ENCODE measurements at places on chromosomes 11 and 22. TPM values are rescaled to one million over a fixed set of nuclear protein-coding genes. Genes with fewer than 3 reads are reported as not detected.

DNA sequence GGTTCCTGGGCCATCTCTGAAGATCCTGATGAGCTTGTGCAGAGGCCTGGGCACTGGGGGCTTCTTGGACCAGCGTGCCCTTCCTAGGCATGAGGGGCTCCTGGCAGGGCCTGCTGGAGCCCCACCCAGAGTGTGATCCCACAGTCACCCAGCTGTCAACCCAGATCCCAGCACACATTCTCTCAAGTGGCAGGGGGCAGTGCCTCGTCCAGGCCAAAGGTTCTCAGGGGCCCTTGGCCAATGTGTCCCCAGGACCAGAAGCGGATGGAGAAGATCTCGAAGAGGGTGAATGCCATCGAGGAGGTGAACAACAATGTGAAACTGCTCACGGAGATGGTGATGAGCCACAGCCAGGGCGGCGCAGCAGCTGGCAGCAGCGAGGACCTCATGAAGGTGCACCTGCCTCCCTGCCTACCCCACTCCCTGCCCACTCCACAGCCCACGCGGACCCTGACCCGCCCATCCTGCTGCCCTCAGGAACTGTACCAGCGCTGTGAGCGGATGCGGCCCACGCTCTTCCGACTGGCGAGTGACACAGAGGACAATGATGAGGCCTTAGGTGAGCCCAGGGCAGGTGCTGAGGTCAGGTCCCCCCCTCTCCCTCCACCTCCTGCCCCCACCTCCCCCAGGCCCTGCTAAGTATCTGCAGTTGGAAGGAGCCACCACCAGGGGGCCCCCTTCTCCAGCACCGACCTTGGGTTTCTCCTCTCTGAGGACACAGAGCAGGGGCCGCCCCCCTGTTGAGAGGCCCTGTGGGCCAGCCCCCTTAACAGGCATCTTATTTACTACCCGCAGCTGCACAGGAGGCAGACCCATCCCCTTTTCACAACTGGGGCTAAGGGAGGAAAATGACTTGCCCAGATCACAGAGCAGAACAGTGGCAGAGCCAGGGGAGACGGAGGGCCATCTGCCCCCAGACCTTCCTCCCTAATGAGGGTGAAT is 14.7 kb downstream of the GGA1 start:
- DNase-seq, result peak; percentile 50

DNA sequence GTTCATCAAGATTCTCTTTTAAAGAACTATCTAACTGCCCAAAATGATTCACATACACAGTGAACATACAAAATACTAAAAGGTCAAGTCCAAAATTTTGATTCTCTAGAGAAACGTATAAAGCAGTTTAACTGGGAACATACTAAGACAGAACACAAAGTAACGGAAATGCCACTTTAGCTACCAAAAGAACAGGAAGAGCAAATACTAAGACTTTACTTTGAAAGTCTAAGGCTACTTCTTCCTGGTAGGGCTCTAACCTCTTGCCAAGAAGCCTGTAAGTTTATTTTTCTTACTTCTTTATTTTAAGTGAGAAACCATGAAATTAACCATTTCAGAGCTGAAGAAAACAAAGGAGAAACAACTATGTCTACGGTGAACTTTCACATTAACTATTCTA is 6.2 kb downstream of the PICALM start:
- DNase-seq, result no peak

- no peak for DNase-seq
Observed at GRCh38 chr22:23524226-23524625, 55.9 kb downstream of the IGLL1 start.

DNA sequence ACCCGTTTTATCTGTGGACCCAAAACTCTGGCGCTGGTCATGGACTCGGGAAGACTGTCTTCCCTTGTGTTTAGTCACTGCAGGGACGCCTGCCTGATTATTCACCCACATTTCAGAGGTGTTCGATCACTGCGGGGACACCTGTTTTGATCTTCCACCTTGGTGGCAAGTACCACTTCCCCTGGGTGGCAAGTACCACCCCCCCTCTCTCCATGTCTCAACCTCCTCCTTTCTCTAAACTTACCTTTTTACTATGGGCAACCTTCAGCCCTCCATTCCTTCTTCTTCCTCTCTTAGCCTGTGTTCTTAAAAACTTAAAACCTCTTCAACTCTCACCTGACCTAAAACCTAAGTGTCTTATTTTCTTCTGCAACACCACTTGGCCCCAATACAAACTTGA is 1.9 kb upstream of the NDUFC2 start:
- no peak for DNase-seq

DNA sequence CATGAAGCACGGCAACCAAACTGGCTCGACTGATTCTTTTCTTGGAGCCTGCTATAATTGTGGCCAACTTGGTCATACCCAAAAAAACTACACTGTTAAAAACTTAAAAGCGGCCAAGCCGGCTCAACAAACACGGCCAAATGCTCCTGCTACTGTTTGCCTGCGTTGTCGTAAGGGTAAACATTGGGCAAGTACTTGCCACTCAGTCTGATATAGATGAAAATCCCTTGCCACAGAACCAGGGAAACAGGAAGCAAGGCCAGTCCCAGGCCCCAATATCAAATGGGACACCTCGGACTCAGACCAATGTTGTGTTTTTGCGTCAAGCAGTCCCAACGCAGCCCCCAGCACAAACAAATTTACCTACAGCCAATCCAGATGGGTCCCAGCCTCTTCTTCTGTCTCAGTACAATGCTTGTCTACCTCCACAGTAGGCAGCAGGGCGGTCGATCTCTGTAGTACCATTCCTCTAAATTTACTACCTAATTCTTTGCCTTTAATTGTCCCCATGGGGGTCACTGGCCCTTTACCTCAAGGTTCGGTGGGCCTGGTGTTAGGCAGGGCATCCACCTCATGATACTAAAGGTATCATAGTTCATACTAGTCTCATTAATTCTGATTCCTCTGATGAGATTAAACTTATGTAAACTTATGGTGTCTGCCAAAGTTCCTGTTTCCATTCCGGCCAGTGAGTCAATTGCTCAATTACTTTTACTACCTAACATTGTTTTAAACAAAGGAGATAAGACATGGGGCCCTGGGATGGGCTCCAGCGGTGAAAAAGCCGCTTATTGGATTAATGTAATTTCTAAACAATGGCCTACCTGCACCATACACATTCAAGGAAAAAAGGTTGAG is 3.7 kb upstream of the COMT start:
- peak; percentile 90 for DNase-seq

DNA sequence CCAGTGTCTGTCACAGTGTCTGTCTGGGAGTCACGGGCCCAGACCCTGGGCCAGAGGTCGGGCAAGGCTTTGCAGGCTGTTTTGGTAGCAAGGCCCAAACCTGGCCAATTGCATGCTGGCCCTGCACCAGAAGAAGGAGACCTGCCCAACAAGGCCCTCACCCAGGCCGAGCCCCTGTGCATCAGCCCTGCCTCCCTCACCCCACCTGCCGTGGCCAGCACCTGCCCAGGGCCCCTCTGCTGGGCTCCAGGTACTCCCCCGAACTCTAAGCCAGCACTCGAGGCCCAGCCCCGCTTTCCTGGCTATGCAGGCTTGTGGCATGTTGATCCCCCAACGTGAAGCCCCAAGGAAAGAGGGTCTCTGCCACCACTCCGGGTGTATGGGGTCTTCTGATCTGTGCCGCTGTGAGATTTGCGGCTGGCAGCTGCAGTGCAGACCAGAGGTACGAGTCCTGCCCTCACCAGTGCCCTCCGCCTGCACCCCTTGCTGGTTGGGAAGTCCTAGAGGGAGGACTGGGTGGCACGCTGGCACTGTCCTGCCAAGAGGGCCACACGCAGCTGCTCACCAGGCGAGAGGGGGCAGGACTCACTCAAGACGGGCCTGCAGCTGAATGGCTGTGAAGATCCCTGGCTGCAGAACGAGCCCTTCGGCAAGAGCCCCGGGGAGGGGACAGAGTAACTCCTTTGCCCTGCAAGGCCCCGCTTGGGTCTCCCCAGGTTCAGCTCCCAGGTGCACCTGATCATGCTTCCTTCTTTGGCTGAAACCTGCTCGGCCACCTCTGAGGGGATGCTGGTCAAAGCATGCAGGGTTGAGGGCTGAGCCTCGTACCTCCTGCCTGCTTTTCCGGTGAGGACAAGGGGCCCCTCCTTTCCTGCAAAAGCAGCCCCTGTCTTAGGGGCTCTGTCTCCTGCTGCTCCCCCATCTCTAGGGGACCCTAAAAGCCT is 6.7 kb upstream of the SEPTIN5 start:
- no peak for DNase-seq

DNA sequence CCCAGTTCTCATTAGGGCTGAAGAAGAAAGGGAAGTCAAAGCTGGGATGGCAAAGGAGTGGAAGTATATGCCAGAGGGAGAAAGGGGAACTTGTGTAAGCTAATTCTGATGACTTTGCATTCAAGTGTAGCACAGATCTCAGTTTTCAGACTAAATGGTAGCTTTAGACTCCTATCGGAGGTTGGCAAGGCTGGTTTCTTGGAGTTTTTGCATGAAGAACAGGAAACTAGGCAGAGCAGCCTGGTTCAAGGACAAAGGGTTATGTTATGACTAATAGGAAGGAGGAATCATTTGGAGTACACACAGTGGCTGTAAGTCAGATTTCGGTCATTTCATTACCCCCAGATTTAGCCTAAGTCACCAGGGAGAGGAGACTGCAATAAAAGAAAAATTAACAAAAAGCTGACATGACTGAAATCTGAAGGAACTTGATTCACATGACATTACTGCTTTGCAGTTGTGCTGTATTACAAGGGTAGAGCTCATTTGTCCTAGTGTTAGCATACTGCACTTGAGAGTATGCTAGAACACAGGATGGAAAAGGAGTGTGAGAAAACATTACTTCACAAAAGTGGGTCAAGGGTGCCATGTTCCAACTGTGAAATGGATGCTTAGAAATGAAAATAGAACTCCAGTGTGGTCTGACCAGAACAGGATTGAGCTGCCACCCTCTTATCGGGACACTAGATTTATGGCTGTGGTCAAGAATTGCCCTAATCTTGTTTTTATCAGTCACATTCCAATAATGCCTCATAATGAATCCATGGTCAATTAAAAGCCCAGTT is 23.6 kb downstream of the ADM start:
- DNase-seq, result no peak

GRCh38 chr22:41951898-41952474 is at the start of gene SMIM45:
Gene SMIM45, plus strand, starts transcription at chr22:41952150.
- no peak for DNase-seq

- no peak for DNase-seq
Observed at GRCh38 chr22:36505998-36506635, 723 bp downstream of the FOXRED2 start.

DNA sequence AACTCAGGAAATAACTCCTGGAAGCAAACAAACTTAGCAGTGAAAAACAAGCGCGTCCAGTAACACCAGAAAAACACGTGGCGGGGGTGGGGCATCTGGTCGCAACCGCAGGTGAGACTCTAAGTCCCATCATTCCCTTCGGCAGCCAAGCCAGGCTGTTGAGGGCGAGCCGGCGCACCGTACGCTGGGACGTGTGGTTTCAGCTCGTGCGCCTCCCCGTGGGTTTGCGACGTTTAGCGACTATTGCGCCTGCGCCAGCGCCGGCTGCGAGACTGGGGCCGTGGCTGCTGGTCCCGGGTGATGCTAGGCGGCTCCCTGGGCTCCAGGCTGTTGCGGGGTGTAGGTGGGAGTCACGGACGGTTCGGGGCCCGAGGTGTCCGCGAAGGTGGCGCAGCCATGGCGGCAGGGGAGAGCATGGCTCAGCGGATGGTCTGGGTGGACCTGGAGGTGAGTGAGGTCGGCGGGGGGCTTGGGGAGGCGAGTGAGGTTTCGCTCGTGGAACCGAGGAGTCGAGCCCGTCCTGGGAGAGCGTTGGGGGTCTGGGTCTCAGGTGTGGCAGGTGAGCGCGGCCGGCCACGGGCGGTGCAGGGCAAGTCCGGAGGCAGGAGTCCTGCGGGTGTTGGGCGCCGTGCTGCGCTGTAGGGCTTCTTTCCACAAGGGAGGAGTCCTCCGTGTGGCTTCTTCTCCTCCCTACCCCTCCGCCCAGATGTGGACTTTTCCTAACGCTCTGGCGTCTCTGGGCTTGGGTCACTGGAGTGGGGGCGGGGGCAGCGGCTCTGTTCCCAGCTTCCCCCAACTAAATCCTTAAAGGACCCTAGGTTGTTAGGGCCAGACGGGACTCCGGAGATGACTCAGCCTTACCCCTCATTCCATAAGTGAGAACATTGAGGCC is at the start of gene REXO2:
Gene REXO2 (plus strand): TSS at position 239 of the 892 bp plus-strand sequence. CDS start 62 bp downstream, at position 301.
- peak; percentile 90 for DNase-seq

GRCh38 chr22:37413546-37413945 is 13.7 kb downstream of the ELFN2 start:
- DNase-seq, result no peak

GRCh38 chr11:102378818-102379217 is 31.8 kb downstream of the BIRC2 start:
- no peak for DNase-seq

DNA sequence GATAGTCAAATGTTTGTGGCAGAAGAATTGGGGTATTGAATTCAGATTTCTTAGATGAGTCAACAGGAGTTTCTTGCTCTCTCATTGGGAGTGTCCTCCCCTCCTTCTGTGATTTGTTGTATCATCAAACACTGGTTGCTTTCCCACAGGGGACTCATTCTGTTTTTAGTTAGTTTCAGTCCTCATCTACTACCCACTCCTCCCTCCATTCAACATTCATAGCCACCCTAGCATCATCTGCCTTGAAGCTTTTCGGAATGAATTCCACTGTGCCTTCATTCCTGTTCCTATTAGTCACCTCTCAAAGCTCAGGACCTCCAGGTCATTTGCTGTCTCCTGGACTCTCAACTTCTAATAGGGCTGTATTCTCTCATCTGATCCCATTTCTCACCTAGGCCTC is 31.5 kb upstream of the RAB38 start:
- no peak for DNase-seq

Gene CFAP300
- not detected for total RNA-seq

Gene CD248
- total RNA-seq, result 0.35 TPM

Gene F2
- total RNA-seq, result 110 TPM

Gene SERPIND1
- total RNA-seq, result 111 TPM

Gene TMEM121B
- not detected for total RNA-seq

Gene FIBIN
- not detected for total RNA-seq

All from HepG2 (cell line).